G401 (cell line): ENCODE measurements at places on chromosomes 5 and 9.

GRCh38 chr5:164577201-164577600 is 1071.8 kb downstream of the MAT2B start:
- DNase-seq: no peak

- no peak for DNase-seq
Measured at GRCh38 chr5:148416921-148417320, 33.2 kb downstream of the FBXO38 start.

DNA sequence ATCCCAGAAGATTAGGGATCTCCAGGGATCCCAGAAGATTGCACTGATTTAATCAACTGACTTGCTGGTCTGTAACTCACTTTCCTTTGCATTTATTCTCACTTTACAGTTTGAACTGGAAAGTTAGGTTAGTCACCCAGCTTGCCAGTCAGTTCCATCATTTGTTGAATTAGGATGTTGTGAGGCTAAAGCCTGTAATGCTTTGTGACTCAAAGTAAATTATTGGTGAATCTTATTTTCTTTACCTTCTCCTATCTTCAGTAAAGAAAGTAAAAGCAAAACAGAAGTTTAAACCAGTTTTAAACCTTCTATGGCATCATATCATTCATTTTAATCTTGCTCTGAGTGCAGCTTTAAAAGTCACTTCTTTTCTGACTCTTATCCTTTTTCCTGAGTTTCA is 85.8 kb downstream of the SLC44A1 start:
- no peak for DNase-seq

DNA sequence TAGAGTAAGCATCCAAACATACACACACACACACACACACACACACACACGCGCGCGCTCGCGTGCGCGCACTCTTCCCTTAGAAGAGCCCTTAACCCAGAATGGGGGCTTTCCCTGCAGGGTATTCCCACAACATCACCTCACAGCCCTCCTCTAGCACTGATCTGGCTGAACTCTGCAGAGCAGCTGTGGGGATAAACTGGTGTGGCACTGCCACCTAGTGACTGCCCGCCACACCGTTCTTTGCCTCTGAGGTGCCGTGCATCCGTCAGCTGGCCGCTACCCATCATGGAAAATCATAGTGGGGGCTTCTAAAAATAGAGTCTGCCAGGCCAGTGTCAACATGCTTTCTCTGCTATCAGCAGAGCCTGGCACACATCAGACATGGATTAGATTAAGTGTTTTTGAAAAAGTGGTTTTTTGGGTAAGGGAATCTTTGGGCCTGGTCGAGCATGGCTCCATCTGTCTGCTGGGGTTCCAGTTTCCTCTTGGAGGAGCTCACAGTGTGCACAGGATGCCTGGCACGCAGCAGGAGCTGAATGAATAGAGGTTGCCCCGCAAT is 88.1 kb downstream of the KCNN2 start:
- peak; percentile 88 for DNase-seq

DNA sequence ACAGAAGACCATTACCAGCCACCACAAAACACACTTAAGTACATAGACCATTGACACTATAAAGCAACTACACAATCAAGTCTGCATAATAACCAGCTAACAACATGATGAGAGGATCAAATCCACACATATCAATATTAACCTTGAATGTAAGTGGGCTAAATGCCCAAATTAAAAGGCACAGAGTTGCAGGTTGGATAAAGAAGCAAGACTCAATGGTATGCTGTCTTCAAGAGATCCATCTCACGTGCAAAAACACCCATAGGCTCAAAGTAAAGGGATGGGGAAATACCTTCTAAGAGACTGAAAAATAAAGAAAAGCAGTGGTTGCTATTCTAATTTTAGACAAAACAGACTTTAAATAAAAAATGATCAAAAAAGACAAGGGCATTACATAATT is 113.6 kb upstream of the CD180 start:
- no peak for DNase-seq

- no peak for DNase-seq
Measured at GRCh38 chr5:41878643-41879478, 8.6 kb upstream of the OXCT1 start.

DNA sequence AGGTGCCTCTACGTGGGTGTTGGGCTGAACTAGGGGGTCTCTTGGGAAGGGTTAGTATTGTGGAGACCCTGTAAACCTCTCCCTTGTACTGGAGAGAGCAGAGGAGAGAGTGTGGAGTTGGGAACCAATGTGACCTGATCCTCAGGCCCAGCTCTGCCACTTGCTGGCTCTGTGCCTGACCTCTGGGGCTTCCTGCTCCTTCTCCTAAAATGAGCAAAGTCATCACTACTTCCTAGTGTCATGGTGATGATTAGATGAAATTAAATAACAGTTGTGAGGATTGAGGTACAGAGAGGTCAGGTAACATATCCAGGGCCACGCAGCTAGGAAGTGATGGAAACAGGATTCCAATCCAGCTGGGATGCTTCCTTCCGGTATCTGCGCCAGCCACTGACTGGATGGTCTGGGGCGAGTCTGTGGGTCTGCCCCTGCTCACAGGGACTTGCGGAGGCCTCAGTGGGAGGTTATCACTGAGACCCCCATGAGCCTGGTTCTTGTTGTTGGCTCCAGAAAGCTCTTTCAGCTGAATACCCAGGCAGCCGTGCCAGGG is 9.2 kb downstream of the GALNT10 start:
- DNase-seq: no peak

- DNase-seq: no peak
Measured at GRCh38 chr5:50995285-50995942, 329.0 kb downstream of the PARP8 start.

- DNase-seq: no peak
Measured at GRCh38 chr9:37897665-37898064, 6.3 kb downstream of the SLC25A51 start.

DNA sequence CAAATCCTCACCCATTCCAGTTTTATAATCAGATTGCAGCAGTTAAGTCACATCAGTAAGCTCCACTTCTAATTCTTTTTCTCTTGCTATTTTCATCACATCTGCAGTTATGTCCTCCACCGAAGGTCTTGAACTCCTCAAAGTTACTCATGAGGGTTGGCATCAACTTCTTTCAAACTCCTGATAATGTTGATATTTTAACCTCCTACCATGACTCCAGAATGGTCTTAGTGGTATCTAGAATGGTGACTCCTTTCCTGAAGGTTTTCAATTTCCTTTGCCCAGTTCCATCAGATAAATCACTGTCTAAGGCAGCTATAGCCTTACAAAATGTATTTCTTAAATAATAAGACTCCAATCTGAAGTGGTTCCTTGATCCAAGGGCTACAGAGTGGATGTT is 53.8 kb upstream of the EDIL3 start:
- DNase-seq: no peak

DNA sequence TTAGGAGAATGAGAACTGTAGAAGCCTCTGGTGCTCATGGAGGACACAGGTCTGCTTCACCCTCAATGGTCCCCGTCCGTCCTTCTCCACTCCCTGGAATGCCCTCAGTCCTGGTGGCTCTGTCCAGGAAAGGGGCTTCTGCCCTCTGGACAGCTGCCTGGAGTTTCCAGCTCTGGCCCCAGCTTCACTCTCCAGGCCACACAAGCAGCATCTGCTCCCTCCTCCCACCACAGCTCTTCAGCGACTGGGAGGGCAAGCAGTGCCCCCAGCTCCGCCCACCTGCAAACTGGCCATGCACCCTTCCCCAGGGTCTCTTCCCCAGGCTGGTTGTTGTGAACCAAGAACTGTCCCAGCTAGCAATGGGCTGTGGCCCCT is 4.7 kb downstream of the SARDH start:
- DNase-seq: no peak

- no peak for DNase-seq
Measured at GRCh38 chr5:124725040-124725434, 21.4 kb downstream of the ZNF608 start.

- no peak for DNase-seq
Measured at GRCh38 chr5:124883681-124884080, 137.2 kb upstream of the ZNF608 start.

GRCh38 chr5:149007174-149007573 is 55.7 kb downstream of the SH3TC2 start:
- no peak for DNase-seq

DNA sequence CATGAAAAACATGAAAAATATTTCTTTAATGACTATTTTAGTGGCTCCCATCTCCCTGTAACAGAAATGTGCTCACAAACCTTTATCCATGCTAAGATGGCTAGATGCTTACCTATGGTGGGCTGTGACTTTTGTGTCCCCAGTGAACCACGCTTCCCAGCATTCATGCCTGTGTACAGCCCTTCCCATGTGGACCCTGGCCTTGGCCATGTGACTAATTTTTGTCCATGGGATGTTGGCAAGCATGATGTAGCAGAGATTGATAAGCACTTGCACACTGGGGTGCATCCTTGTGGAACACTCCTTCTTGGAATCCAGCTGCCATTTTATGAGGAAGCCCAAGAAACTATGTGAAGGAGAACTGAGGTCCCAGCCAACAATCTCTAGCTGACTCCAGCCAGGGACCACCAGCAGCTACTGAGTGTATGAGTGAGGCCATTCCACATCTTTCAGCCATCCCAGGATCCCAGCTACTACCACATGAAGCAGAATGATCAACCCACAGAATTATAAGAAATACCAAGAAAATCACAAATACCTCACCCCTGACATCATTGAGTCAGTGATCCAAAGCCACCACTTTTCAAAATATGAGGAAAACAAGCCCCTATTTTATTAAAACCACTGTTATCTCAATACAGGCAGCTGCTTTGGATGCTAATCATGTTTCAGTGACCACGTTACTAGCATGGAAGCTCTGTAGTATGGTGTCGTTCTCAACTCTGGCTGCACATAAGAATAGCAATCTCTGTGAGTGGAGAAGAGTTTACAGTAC is 16.1 kb upstream of the RAI14 start:
- no peak for DNase-seq

DNA sequence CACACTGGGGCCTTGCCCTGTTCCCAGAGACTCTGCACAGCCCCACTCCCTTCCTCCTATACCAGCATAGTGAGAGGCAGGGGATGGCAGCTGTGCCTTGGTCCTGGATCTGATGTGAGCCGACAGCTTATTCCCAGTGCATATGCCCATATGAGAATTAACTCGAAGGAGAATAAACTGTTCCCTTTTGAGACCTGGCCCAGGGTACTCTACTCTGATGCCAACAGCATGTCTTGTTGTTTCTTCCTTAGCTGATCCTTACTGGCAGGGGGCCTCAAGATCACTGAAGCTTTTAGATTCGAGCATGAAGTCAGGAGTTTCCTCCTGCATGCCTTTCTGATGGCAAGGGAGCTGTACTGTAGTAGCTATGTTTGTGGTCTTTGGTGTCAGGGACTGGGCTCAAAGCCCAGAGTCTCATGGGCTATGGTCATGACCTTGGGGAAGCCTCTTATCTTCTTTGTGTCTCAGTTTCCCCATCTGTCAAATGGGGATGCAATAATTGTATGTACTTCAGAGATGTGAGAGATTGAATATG is 57.1 kb downstream of the DOCK2 start:
- DNase-seq: no peak

DNA sequence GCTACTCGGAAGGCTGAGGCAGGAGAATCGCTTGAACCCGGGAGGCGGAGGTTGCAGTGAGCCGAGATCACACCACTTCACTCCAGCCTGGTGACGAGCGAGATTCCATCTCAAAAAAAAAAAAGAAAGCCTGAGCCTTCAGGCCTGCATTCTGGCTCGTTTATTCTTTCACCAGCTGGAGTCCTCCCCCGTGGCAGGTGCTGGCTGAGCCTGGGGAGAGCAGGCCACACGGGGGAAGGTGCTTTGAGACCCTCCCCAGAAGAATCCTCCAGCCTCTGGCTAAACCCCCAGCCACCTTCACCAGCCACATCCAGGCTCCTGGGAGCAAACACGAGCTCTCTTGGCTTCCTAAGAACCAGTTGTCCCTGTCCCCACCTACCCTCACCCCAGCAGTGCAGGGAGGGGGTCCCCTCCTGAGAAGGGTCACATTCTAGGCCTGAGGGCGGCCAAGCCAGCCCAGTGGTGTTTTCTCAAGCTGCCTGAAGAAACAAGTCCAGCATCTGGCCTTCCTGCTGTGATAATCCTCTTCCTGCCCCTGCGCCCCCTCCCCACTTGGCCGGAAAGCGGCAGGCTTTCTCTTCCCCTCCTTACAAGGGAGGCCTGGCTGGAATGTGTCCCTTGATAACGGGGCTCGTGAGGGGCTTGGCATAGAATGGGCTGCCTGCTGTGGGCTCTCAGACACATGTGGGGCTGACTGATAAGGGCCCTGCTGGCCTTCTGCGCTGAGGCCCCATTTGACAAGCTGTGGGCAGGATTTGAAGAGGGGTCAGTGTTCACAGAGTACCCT is 41.5 kb downstream of the PLPP7 start:
- no peak for DNase-seq

- no peak for DNase-seq
Measured at GRCh38 chr5:39224196-39224761, 4.9 kb upstream of the FYB1 start.

DNA sequence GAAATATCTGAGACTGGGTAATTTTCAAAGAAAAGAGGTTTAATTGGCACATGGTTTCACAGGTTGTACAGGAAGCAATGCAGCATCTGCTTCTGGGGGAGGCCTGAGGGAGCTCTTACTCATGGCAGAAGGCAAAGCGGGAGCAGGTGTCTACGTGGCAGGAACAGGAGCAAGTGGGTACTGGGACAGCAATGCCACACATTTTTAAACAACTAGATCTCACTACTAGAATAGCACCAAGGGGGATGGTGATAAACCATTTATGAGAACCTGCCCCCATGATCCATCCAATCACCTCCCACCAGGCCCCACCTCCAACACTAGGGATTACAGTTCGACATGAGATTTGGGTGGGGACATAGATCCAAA is 47.6 kb upstream of the HOMER1 start:
- DNase-seq: no peak

GRCh38 chr5:132474131-132474723 is 16.3 kb downstream of the IRF1 start:
- no peak for DNase-seq

DNA sequence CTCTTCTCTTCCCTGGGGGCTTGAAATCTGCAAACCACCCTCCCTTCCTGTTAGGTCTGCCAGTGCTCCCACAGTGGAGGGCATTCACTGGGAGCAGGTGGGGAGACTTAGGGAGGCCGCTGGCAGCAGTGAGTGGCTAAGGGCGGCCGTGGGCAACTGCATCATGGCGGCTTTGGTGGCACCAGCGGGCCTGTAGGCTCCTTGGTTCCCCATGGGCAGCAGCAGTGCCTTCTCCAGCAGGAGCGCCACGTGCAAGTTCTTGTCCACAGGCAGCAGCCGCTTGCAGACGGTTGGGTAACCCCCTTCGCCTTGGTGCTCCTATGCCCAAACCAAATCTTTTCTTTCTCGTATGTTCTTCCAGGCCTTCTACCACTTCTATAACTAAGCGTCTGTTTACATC is 158.2 kb downstream of the SREK1 start:
- DNase-seq: no peak

DNA sequence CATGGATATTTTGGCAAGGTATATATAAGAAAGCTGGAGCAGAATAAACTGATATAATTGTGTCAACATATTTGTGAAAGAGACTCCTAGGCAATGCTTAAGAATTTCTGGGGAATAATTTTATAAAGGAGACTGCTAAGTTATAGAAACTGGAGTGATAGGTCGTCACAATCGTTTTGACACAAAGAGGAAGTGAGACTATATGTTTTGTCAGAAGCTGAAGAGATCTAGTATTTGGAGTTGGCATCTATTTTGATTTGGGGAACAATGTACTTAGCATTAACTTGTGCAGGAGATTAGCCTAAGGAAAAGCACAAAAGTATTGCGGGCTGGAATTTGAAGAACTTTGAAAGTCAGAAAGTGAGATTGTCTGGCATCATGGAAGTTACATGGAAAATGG is 582.5 kb downstream of the TAF11L14 start:
- DNase-seq: no peak
